ENCODE measurements at places on chromosomes 16 and 17. TPM values are rescaled to one million over a fixed set of nuclear protein-coding genes. Genes with fewer than 3 reads are reported as not detected.

The STAT5A gene
- total RNA-seq, result 5.4 TPM

The CHST4 gene
- total RNA-seq, result 12.1 TPM

The LITAFD gene
- total RNA-seq, result not detected

The PPP1R1B gene
- 10.7 TPM for total RNA-seq

The MYO1D gene
- 25.4 TPM for total RNA-seq

The NPB gene
- 0.80 TPM for total RNA-seq

Data from H1 (cell line).